ENCODE measurements at places on chromosomes 1 and 21. TPM values are rescaled to one million over a fixed set of nuclear protein-coding genes. Genes with fewer than 3 reads are reported as not detected.

DNA sequence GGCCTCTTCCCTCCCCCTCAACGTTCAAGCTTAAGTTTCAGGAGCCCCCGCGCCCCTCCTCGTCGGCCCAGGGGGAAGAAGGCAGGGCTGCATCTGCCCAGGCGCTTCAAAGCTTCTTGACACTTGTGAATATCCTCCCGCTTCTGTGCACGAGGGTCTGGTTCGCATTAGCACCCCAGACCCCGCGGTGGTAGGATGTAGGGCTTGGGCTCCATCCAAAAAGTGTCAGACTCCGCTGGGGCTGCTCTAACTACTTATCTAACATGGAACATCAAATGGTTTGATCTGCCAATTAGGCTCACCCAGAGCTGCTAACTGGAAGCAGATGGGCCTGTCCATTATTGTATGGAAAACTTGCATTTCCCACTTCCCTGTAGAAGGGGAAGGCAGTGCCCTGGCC, 28.9 kb downstream of the TAS1R2 start:
- DNase-seq = no peak

The VHLL gene
- polyA plus RNA-seq = not detected

DNA sequence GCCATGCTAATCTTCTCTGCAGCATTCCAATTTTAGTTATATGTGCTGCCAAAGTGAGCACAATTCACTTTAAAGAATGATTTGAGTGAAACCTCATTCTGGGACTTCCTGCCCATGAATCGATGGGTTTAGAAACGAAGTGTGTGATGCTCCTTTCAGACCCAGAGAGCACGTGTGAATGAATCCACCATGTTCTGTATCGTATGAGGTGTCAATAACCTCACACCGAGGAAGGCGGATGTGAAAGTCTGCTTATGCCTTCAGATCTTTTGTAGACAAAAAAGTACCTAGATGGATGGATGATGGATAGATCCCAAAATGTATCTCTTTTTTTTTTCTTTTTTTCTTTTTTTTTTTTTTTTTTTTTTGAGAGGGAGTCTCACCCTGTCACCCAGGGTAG, 13.8 kb downstream of the UBASH3A start:
- peak; percentile 56 for DNase-seq

DNA sequence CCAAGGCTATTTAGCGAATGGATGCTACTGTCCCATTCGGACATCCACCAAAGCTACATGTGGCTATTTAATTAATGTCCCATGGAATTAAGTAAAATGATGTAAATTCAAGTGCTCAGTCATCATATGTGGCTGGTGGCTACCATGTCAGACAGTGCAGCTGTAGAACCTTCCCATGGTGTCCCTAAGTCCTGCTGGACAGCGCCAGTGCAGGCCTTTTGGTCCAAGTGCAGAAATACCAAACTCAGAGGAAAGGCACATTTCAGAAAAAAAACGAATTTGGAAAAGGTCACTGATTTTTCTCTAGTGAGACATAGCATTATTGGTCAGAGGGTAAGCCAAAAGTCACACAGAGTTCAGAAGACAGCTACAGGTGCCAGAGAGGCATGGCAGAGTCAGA, 17.6 kb downstream of the TMPRSS2 start:
- DNase-seq = no peak

The HTR1D gene
- not detected for polyA plus RNA-seq

The RHBDL2 gene
- polyA plus RNA-seq = not detected

DNA sequence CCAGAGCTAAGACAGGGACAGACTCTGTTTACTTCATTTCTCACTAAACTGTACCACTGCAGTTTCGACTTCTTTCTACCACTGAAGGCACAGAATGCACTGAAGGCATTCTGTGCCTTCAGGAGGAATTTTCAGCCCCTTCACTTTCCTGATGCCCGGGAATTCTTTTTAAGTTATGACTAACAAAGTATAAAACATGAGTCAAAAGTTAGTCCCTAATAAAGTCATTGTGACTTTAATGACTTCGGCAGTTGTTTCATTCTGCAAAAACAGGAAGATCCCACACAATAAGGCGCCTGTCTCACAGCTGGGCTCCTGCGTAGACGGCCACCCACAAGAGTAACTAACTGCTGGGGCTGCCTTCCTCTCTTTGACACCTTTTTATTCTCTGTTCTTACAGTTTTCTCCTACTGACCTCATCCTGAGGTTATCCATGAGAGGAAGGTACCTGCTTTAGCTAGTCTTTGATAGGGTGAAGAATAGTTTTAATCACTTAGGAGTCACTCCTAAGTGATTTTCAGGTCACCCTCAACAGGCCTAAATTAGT, 183.9 kb upstream of the SGIP1 start:
- DNase-seq = peak; percentile 75

GRCh38 chr1:235943581-235944114, 76.9 kb upstream of the LYST start:
- no peak for DNase-seq

The ZNF684 gene
- 3.6 TPM for polyA plus RNA-seq

- DNase-seq = no peak
Measured at GRCh38 chr1:180151508-180151907, 3.2 kb upstream of the QSOX1 start.

- DNase-seq = no peak
Measured at GRCh38 chr1:181911715-181912114, 149.8 kb downstream of the ZNF648 start.

The S100A2 gene
- polyA plus RNA-seq = not detected

The OPTC gene
- polyA plus RNA-seq = not detected

The MYOG gene
- not detected for polyA plus RNA-seq

DNA sequence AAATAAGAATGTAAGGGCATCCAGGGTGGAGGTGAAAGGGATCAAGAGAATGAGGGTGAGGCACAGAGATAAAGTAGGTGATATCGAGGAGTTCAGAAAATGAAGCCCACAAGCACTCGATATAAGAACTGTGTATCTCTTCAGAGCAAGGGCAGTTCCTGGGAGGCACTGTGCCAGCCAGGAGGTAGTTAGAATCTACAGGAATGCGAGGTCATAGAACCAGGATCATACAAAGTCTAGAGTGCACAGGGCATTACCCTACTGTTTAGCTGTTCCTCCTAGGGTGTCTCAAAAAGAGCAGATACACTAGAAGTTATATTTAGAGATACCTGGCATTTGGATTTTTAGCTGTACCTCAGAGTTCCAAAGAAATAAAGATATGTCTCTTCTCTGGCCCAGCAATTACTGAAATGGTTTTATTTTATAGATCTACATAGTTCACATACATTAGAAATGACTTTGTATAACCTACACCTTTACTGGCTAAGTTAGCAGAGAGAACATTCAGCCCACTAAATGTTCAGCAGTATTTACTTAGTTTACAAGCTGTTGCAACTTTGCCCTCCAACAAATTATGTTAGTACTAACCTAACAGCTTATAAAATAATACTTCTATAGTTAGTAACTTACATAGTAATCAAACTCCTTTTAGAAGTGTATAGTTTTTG, 1.6 kb downstream of the OVAAL start:
- no peak for DNase-seq

The SPRR2A gene
- polyA plus RNA-seq = not detected

The LIPI gene
- polyA plus RNA-seq = not detected

GRCh38 chr1:61506944-61507500, 217.9 kb downstream of the TM2D1 start:
- no peak for DNase-seq

The WDR26 gene
- 1.7 TPM for polyA plus RNA-seq

- no peak for DNase-seq
Measured at GRCh38 chr1:63848733-63849132, 74.9 kb downstream of the ROR1 start.

DNA sequence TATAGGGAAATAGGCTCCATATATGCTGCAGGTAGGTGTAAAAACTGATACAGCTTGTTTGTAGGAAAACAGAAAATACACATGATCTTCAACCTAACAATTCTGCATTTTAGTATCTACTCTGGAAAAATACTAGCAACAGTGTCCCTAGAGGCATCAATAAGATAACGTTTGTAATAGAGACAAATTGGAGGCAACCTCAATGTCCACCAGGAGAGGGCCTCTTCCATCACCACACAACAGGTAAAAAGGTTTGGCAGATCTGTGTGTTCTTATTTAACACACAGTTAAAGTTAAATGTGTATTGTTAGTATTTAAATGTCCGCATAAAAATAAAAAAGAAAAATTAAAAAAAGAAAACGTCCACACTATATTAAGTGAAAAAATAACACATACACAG, 5.4 kb downstream of the EIF2D start:
- no peak for DNase-seq

- peak; percentile 1 for DNase-seq
Measured at GRCh38 chr1:110255392-110255787, 45.3 kb downstream of the KCNC4 start.

DNA sequence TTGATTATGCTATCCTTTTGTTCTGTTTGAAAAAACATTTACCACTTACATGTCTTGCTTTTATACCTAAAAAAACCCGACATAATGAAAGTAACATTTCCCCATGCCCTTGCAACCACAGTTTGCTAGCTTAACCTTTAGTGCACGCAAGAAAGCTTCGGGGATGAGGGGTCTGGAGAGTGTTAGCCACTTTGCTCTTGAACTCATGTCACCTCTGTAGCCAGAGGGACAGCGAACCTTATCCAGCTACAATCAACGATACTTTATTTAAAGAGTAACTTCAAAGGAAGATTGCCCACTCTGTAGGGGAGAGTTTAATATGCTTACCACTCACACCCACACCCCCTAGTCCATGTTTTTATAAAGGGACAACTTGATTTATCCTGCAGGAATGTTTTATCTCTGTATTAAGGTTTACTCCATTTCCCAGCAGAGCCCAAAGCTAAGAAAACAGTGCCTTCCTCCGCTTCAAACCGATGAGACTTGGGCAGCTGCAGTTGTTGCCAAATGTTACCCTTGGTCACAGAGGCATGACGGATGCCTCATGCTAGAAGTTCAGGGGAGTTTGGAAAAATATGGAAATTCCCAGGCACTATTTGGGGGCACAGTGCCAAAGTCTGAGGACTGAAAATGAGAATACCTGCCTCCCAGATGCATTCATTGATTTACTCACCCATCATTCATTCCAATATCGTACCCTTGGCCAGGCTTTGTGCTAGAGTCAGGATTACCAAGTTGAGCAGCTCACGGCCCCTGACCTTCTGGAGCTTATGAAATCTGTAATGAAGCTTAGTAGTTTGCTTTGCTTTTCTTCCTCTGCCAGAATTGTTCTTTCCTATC, 61.4 kb upstream of the VCAM1 start:
- DNase-seq = no peak

GRCh38 chr21:42370894-42371654, 4.7 kb upstream of the TFF1 start:
- DNase-seq = no peak

GRCh38 chr1:234848972-234849649, 239.1 kb upstream of the IRF2BP2 start:
- no peak for DNase-seq

The PTGFR gene
- polyA plus RNA-seq = not detected

- no peak for DNase-seq
Measured at GRCh38 chr1:211279340-211279739, 20.2 kb downstream of the RCOR3 start.

DNA sequence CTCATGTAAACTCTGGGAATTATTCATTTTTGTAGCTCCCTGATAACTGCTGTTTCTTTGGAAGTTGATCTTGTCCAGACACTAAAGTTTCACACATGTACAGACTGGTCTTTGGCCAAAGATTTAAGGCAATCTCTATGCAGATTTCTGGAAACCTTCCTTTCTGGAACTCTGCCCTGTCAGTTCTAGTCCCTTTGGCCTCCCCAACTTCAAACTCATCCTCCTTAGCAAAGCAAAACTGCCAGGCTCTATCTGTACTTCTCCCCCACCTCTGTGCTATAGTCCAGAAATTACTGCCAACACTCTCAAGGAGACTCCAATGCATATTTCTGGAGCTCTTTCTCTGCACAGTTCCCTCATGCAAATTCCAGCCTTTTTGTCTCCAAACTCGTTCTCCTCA, 36.5 kb downstream of the C1orf198 start:
- DNase-seq = no peak

- no peak for DNase-seq
Measured at GRCh38 chr1:15727866-15728534, 8.1 kb upstream of the SLC25A34 start.

DNA sequence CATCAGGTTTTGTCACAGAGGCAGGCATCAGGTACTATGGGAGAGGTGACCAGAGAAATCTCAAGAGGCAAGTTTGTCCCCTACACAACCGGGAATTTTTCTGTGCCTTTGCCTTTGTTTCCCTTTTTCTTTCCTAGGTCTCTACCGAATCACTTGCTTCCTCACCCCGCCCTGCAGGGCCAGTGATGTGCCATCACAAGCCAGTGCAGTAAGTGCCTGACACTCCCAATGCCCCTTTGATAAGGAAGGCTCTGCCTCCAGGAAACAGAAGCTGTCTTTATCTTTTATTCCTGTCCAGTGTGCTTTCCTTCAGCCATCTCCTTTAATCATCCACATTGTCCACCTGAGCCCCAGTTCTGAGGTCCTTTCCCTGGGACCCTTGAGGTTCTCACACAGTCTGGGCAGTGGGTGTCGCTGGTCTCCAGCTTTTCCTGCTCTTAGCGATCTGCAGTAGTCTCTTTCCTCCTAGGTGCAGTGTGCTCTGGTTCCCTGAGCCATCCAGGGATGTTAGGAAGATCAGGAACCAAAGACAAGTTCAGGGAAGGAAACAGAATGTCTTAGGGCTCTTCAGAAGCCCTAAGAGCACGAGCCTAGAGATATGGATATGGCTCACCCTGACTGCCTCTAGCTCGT, 36.6 kb downstream of the GJA5 start:
- peak; percentile 26 for DNase-seq

GRCh38 chr1:62271948-62272728, 47.1 kb downstream of the KANK4 start:
- DNase-seq = peak; percentile 84

The KISS1 gene
- not detected for polyA plus RNA-seq

GRCh38 chr1:205481629-205482151, 22.8 kb upstream of the CDK18 start:
- no peak for DNase-seq

- no peak for DNase-seq
Measured at GRCh38 chr1:88126467-88126866, 557.6 kb upstream of the PKN2 start.

All from naive thymus-derived CD4-positive, alpha-beta T cell (primary cell).